ENCODE measurements at places on chromosomes 13 and 19.

DNA sequence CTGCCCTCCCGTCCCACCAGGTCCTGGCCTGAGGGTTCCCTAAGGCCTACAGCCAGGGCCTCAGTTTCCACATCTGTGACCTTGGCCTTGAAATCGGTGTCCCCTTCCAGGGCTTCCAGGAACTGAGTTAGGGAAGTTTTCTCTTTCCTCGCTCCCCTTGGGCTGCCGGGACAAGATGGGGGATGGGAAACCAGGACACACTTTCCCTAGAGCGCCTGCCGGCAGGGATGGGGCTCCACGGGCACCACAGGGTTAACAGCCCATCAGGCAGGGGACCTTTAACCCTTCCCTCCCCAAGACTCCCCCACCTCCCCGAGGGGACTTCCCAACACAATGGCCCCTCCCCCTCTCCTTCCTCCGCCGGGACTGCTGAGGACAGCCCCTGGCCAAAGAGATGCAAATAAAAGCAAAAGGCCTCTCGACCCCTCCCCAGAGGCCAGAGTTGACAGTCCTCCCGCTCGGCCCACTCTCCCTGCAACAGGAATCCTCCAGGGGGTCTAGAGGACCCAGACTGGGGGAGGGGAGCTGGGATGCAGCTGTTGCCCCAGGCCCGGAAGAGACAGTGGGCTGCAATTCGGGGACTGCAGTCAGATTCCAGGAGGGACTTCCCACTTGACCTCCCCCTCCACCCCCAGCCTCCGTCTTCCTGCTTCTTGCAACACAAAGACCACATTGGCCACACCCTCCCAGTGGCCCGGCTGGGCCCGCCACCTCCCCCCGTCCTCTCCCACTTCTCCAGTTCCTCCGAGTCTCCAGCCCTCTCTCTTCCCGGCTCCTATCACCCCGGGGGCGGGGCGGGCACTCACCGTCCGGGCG is 3.4 kb downstream of the BBC3 start:
- DNase-seq, result no peak

DNA sequence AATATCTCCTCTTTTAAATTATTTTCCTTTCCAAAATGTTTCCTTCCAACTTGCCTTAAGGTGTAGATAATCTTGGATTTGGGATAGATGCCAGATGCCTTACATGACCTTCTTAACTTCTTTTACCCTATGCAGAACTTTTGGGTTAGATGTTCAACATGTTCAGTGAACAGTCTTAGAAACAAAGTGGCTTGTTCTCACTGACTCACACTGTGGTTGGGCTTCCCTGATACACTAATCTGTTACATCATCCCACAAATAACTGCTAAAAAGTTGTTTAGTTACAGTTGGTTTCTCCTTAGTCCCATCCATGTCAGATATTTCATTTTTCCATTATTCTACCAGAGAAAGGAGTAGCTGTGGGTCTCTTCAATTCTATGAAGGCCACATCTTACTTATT is 2638.2 kb downstream of the PCDH9 start:
- DNase-seq, result no peak

DNA sequence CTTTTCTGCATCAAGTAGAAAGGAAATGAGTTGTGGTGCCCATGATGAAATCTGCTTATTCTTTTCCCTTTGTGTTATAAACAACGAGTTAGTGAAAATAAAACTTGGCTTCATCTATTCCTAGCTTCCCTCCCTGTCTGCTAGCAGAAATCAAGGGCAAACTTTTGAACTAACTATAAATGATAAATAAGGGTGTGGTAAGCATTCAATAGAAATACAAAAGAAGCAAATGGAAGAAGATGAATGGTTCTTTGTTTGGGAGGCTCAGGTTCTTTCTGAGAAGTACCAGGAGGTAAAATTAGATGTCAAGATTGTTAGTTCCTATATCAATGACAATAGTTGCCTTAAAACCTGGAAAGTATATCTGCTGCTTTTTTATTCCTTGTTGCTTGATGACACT is 275.3 kb upstream of the PRR20A start:
- no peak for DNase-seq

DNA sequence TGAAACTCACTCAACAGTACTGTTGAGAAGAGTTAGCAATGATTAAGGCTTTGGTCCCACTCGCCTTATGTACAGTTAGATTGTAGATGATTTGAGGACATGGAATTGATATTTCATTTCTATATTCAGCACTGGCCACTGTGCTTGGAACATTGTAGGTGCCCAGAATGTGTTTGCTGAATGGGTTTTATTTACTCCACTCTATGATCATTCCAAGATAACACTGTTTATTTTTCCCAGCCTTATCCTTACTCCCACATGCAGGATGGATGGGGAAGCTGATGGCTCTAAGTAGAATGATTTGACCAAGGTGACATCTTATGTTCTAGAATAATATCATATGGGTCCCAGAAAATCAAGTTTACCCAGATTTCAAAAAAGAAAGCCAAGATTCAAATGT is 124.6 kb upstream of the RXFP2 start:
- no peak for DNase-seq

DNA sequence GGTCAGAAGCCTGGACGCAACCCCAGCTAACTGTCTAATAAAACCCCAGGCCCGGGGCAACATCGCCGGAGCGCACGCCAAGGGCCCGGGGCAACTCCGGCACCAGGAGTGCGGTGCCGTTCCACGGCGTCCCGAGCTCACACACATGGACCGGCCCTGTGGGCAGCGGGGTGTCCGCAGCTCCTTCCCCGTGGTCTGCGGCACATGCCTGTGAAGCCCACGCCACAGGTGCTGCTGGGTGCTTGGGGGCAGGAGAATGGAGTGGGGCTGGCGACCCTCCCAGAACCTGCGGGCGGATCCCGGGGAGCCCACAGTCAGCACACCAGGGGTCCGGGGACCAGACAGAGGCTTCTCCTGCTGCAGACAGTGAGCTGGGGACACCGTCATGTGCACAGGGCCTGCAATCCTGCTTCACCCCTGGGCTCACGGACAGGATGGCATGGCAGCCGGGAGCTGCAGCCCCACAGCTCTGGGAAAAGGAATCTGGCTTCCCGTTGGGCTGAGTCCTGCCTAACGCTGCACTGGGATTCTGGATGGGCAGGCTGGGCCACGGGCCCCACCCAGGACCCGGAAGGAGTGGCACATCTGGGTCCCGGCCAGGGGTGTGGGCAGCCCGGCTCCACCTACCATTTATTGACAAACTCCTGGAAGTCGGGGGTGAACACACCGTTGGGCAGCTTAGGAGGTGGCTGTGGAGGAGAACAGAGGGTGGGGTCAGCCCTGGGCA is 28.2 kb upstream of the ZBTB7A start:
- DNase-seq, result no peak

DNA sequence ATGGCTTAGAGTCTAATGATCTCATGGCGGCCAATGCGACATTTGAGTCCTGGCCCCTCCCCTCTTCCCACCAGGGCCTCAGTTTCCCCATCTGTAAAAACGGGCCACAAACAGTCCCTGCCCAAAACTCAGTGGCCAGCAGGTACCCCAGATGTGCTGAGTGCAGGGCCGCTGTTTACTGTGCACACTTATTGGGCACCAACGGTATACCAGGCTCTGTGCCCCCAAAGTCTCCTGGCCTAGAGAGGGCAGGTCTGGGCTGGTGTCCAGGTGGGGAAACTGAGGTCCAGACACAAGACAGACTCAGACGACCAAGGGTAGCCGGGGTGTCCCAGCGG is 23.6 kb upstream of the WDR18 start:
- no peak for DNase-seq

DNA sequence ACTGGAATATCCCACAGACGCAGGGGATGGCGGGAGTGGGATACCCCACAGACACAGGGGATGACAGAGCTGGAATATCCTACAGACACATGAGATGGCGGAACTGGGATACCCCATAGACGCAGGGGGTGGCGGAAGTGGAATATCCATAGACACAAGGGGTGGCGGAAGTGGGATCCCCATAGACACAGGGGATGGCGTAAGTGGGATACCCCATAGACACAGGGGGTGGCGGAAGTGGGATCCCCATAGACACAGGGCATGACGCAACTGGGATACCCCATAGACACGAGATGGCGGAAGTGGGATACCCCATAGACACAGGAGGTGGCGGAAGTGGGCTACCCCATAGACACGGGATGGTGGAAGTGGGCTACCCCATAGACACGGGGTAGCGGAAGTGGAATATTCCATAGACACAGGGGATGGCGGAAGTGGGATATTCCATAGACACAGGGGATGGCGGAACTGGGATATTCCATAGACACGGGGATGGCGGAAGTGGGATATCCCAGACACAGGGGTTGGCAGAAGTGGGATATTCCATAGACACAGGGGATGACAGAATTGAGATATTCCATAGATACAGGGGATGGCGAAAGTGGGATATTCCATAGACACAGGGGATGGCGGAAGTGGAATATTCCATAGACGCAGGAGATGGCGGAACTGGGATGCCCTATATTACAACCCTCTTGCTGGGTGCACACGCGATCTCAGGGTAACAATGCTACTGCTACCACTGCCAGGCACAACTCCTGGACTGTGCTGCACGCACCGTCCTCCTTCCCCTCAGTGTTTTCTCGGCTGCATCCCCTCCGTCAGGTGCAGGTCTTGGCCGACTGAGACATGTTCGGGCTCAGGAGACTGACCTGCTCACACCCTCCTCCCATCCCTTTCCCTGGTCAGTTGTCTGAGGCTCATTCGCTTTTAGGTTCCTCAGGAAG is 28.1 kb downstream of the ZNF787 start:
- DNase-seq, result no peak

GRCh38 chr13:107681600-107681999 is 533.7 kb downstream of the LIG4 start:
- no peak for DNase-seq

Measured in stimulated activated CD4-positive, alpha-beta T cell treated with anti-CD3 and anti-CD28 coated beads, Interleukin-12 subunit alpha, Interleukin-12 subunit beta, amount 100 ng/mL, for 24 hours (primary cell).